ENCODE measurements at places on chromosomes 1 and 21. TPM values are rescaled to one million over a fixed set of nuclear protein-coding genes. Genes with fewer than 3 reads are reported as not detected.

DNA sequence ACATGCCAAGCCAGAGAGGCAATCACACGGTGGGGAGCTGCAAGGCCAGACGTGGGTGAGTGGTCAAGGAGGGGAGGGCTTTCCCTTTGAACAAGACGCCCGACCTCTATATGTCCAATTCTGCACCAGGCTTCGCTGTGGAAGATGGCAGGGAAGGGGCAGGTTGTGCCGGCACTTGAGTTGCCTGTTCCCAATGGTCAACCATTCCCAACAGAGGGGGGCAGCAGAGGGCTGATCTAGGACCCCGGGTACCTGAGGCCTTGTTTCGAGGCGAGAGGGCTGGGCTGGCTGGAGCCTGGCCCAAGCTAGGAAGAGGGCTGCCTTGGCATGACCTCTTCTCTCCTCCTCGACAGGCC is 64.9 kb downstream of the TMEM53 start:
- H3K4me1 ChIP-seq: no peaks in the 10 kb centered on the region
- peak; percentile 45 for DNase-seq
- no peaks in the 10 kb centered on the region for H3K27me3 ChIP-seq
- H3K27ac ChIP-seq: no peak overlapping the region

DNA sequence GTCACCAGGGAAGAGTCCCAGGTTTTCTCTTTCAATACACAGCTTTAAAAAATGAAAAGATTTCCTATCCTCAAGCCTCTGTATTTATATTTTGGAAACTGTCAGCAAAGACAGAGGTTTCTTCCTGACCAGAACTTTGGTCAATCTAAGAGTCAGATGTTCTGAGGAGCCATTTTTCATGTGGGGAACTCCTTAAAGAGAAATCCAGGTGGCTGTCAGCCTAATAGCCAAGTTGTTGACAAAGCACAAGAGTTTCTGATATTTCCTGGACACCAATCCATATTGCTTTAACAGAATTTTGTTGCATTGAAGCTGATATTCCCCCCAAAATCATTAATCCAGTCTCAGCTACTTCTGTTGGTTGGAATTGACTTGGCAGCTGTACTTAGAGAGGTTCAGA is 318.6 kb upstream of the NFIA start:
- H3K36me3 ChIP-seq: no peaks in the 10 kb centered on the region
- DNase-seq: no peak
- H3K27me3 ChIP-seq: no peaks in the 10 kb centered on the region
- H3K4me1 ChIP-seq: no peaks in the 10 kb centered on the region
- no peak overlapping the region for H3K4me3 ChIP-seq

- H3K27me3 ChIP-seq: peaks cover 17% of the 10 kb centered on the region
- no peaks in the 10 kb centered on the region for H3K36me3 ChIP-seq
- H3K27ac ChIP-seq: no peak overlapping the region
- H3K4me1 ChIP-seq: no peaks in the 10 kb centered on the region
Observed at GRCh38 chr1:30610917-30611316, 112.5 kb downstream of the MATN1 start.

The PLD5 gene
- not detected for total RNA-seq

The YBEY gene
- total RNA-seq: 14.4 TPM

The C1orf141 gene
- 1.2 TPM for total RNA-seq

The DSCAM gene
- not detected for total RNA-seq

The VASH2 gene
- total RNA-seq: 0.63 TPM

The TNFSF4 gene
- 0.26 TPM for total RNA-seq
